Kasumi-1 (cell line): ENCODE measurements at places on chromosomes 3 and 15.
A peak's percentile ranks its signal among the peaks of the same experiment; 100 is the strongest.

GRCh38 chr3:3170998-3171397 lies 8.5 kb downstream of the CRBN start:
- DNase-seq: peak; percentile 82

DNA sequence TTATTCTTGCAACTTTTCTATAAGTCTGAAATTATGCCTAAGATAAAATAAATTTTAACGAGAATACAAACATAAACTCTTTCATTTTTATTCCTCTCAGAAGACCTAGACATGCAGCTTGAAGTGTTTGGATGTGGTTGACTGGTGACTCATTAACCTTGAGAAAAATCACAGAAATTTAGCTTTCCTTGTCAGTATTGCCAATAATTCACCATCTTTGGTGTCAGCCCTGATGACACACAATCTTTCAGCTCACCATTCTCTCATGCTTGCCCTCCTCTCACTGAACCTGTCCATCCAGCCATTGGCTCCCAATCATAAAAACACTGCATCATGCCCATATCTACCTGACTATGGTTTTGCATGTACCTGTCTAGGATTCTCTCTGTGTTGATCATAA lies 22.6 kb upstream of the TNFAIP8L3 start:
- no peak for DNase-seq

DNA sequence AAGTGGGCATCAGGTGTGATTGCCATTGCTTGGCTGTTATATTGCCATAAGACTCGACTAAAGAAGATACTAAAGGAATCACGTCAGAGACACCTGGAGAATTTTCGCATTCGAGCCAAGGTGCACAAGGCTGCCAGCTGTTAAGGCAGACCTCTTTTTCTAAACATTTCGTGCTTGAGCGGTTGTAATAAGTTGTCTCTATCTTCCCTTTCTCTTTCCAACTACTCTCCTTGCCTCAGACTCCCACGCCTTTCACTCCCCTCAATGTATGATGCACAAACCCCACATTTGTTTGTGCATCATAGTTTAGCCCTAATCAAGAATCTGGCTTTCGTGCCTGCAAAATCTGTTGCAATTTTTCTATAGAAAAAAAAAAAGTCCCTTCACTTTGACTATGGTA lies 118.0 kb downstream of the IQCH start:
- DNase-seq: no peak

DNA sequence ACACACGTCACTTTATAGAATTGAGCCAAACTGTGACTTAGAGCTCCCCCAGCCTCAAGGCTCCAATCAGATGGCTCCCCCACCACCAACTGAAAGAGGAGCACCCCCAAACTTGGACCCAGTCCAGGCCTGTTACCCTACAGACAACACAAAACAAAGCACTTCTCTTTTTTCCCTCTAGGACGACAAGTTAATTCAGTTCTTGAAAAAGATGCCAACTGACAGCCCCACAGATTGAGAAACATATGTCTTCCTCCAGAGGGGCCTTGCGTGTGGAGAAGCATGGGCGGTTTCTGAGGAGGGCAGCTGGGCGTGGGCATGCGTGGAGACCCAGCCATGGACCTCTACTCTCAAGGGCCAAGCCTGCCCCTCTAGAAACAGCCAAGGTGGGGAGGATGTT lies 229.5 kb downstream of the SHQ1 start:
- DNase-seq: peak; percentile 84

DNA sequence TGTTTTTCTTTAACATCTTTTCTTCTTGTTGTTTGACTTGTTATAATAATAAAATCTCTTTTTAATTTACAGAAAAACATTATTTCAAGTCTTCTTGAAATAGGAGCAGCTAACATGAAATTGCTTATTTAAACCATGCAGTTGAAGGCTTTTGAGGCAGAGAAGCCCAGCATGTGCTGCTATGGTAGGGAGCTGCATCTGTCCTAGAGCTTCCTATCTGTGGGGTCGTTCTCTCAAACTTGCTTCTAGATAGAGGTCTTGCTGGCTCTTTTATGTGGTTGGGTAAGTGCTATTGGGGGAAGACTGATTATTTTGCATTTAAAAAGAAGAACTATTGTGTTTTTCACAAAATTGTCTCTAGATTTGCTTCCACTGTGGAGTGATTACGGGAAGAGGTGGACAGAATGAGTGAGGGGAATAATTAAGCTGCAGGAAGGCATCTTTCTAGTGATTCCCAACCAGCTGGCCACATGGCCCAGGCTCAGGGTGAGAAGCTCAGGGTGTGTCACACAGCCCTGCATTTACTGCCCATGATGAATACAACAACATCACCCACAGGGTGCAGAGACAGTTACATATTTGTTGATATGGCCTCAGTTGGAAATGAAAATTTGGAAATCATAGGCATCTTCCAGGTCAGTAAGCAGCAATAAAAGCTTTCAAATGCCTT lies 98.7 kb downstream of the CHST2 start:
- no peak for DNase-seq
